ENCODE measurements at places on chromosomes 11 and 22.

DNA sequence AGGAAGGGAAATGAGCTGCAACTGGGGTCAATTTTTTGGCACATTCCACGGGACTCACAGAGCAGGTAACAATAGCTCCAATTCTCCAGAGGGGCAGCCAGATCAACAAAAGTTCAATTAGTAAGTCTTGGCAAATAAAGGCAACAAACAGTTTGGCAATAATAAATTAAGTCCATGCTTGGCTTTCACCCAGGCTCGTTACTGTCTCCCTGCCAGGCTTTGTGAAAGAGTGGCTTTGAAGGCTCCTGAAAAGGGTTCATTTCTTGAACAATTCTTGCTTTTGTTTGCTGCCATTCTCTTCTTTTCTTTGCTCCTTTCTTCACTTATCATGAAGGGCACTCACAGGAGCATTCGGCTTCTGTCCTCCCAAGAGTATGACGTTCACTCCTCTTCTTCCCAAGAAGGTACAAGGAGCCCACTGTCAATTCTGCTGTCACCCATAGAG lies 123.3 kb downstream of the APIP start:
- no peak for DNase-seq

- no peak for DNase-seq
These were observed 12.3 kb downstream of the HYOU1 start for GRCh38 chr11:119044708-119045107.

GRCh38 chr22:36279219-36279666 lies 26.3 kb downstream of the APOL1 start:
- no peak for DNase-seq

DNA sequence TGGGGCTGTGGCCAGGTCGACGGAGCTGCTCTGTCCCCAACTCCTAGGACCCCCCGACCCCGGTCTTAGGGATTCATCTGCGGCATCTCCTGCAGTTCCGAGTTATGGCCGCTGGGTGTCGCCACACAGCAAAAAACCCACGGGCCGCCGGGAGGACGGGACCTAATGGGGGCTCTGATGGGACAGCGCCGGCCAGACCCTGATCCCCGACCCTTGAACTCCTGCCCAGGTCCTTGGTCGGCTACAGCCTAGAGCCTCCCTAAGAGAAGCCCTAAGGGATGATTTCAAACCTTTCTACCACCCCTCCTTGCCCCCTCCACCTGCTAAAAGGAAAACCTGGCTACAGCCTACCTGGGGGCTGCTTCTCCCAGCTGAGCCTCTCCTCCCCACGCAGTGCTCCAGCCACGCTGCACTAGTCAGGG lies 30.8 kb upstream of the LRRC10B start:
- peak; percentile 64 for DNase-seq

DNA sequence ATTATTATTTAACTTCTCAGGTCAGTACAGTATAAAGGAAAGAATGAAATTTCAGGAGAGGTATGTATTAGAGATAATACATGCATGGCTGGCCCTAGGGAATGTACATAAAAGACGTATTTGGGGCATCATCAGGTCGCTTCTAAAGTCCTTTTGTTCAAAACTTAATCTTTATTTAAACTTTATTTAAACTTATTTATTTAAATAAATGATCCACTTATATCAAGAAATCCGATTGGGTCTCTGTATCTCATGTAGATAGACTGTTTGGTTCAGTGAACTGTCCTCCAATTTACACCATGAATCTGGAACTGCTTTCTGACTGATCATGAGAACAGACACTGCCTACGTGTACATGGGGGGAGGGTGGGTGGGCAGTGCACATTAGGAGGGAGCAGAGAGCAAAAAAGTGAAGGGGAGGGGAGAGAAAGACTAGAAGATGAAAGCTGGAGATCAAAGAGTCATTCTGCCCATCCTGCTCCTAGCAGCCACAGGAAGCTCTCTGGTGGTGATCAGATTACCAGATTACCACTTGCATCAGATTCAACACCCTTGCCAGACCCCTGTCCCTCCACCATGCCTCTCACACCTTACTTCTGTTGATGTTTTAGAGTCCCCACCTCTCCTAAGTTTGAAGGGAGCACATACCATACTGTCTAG lies 92.1 kb upstream of the MTMR2 start:
- DNase-seq, result no peak

DNA sequence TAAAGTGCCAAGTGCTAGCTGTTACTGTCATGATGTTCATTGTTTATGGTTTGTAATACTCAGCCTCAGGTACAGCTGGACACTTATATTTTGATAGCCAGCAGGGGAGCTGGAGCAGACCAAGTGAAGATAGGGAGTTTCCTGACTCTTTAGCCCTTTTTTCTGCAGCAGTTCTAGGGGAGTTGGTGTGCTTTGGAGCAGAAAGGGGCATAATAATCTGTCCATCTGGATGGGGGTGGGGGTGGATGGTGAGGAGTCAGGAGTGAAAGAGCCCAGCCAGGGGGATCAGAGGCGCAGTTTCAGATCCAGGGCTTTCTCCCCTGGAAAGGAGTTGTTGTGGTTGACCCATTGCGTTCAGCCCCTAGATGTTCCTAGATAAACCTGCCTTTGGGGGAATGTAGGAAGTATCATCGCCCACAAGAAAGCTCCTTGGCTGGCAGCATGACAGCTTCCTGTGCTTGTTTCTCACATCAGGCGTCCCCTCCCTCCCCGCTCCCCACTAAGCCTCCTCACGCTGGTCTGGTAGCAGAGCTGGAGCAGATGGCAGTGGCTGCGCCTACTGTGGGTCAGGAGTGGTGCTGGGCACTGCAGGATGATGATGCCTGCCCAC lies 41.9 kb downstream of the MED15 start:
- peak; percentile 65 for DNase-seq

- DNase-seq, result no peak
These were observed 203.0 kb upstream of the CCDC179 start for GRCh38 chr11:23063276-23063675.

DNA sequence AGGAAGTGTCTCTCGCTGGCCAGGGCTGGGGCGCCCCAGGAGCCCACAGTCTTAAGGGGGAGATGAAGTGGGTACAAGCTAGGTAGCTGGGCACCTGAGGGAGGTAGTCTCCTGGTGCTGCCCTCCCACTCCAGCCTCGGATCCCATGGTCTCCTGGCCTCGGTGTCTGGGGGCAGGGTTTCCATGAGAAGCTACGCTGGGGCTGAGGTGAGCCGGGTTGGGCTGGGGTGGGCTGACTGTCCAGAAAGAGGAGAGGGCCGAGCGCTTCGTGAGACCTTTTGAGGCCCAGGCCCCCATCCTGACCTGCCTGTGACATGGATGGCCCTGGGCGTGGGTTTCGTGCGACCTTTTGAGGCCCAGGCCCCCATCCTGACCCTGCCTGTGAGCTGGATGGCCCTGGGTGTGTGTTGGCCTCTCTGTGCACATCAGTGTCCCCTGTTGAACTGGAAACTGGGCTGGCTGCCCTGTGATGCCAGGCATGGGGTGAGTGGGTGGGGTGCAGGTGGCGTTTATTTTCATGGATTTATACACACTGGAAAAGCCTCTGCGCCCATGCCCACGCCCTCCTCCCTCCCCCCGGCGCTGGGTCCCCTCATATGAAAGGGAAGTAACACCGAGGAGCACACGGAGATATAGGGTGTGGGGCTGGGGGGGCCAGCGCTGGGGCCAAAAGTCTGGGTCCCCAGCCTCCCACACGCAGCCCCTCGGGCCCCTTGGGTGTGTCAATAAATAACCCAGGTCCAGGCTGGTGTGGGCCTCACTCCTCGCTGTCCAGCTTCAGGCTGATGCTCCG lies 8.6 kb downstream of the AIP start:
- DNase-seq, result no peak
